Activated CD4-positive, alpha-beta T cell treated with anti-CD3 and anti-CD28 coated beads, Interleukin-2, amount 50 U/mL, for 24 hours (primary cell): ENCODE measurements at places on chromosomes 16 and 17.

DNA sequence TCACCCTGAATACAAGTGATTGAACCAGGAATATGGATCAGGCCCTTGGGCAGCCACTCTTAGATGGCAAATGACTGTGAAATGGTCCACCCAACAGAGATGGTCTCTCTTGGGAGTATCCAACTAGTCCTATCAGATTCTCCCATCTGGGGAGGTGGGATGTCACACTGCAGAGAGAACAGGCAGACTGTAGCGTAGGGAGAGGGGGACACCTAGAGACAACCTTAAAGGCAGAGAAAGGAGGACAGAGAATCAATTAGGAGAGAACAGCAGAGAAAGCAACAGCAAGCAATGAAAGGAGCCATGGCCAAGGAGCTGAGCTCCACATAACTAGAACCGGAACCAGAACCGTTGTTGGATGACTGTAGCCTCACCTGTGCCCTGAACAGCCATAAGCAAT, 37.2 kb downstream of the IQCK start:
- no peak for DNase-seq

DNA sequence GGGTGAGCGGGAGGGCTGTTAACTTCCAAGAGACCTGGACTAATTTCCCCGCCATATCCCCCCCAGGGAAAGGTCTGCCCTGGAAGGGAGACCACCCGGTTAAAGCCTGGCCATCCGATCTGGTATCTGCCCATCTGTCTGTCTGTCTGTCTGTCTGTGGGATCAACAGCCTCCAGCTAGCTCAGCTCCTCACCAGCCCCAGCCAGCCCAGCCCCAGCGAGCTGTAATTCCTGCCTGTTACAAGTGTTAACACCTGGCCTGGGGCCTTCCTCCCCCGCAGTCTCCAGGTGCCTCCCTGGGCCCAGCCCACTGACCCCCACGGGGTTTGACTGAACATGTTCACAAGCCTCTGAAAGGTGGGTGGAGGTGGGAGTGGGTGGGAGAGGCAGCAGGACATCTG, 4.0 kb downstream of the WNT3 start:
- no peak for DNase-seq

DNA sequence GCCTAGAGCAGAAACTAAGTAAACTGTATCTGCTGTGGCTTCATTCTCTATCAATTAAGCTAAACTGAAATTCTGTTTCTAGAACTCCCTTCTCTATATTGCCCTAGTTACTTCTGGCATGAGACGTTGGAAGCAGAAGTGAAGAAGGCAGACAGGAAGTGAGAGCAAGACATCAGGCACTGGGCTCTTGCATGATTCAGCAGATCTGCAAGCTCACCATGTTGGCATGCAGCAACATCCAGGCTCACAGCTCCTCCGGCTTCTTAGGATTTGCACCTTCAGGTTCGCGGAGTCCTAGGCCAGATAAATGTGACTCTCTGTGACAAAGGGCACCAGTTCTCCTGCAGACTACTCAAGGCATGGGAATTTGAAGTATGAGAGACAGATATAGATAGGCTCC, 148.3 kb downstream of the CDH8 start:
- DNase-seq = no peak

DNA sequence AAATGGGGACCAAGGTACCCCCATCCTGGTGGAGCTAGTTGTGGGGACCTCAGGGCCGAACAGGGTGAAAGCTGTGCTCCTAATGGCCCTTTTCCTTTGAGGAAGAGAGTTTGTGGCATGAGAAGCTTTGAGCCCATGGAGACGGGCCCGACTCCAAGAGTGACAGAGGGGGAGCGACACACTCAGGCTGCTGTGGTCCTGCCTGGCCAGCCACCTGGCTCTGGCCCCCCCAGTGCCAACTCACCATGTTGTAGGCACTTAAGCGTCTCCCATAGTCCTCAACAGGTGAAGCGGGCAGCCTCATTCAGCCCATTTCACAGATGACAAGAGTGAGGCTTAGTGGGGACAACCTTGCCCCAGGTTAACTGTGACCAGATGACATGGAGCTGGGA, 1.6 kb downstream of the IL21R start:
- no peak for DNase-seq

- DNase-seq = no peak
Measured at GRCh38 chr16:22053921-22054341, 38.4 kb upstream of the VWA3A start.

GRCh38 chr17:39556423-39556822, 51.3 kb downstream of the NEUROD2 start:
- no peak for DNase-seq

DNA sequence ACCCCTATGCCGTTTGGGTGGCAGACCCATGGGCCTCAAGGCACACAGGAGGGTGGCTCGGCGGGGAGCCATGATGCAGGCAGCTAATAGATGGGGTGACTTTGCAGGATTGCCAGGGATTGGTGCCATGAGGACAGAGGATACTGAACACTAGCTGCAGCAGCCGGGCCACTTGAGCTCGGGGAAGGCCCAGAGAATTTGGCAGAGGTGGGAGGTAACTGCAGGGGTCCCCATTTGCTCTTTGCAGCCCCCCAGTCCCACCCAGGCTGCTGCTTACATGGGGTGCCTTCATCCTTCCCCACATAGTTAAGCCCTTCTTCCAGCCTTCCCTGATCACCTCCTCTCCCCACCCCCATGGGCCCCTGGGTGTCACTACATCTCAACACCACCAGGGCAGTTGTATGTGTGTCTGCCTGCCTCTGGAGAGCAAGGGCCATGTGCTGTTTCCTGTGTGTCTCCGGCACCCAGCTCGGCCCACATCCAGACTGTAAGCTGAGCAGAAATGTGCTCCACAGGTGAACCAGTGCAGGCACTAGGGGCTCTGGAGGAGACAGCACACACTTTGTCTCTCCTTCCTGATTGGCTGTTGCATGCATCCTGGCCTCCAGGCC, 52.0 kb downstream of the SREBF1 start:
- no peak for DNase-seq

DNA sequence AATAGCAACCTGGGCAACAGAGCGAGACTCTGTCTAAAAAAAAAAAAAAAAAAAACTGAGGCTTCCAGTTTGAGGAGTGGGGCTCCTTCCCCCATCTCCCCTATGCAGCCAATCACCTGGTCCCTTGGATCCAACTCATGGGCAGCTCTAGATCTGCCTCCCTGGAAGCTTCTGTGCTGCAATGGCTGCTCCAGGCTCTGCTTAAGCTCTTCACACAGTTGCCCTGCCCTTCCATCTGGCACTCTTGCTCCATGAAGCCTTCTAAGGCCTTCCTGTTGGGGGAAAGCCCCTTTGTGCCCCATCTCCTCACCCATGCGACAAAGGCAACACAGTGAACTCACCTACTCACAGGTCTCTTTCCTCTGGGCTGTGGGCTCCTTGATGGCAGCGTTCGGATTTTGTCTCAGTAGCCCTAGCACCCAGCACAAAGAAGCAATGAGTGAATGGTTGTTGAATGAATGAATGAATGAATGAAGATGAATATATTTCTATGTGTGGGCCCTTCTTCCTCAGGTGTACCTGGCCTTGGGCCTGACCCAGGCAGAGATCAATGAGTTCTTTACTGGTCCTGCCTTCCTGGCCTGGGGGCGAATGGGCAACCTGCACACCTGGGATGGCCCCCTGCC, 1.9 kb downstream of the NAGLU start:
- no peak for DNase-seq
